ENCODE measurements at places on chromosomes 16 and 17.
A peak's percentile ranks its signal among the peaks of the same experiment; 100 is the strongest.

- DNase-seq = no peak
Observed at GRCh38 chr17:40520991-40521453, 19.6 kb upstream of the TNS4 start.

DNA sequence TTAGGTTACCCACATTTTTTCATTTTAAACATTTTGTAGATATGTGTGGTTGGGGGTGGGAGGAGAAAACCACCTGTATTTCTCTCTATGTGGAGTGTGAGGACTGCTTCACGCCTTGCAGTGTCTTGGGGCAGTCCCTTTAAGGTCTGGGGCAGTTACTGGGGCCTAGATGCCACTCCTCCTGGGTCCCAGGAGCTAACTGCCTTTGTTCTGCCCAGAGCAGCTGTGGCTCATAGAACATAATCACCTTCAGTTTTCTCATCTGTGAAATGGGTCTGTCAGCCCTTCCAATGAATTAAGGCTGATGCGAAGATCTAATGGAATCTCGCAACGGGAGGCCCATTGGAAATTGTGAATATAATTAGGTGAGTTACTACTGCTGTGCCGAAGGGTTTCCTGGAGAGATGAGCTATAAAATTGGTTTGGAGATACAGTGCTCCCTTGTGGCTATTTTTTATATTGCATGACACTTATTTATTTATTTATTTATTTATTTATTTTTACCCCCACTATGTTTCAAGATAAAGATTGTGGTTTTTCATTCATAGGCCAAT lies 22.9 kb downstream of the DHRS7C start:
- DNase-seq = peak; percentile 45

GRCh38 chr17:56119936-56120335 lies 33.3 kb upstream of the ANKFN1 start:
- DNase-seq = no peak

GRCh38 chr16:27722892-27723450 lies 173.0 kb downstream of the KATNIP start:
- no peak for DNase-seq

DNA sequence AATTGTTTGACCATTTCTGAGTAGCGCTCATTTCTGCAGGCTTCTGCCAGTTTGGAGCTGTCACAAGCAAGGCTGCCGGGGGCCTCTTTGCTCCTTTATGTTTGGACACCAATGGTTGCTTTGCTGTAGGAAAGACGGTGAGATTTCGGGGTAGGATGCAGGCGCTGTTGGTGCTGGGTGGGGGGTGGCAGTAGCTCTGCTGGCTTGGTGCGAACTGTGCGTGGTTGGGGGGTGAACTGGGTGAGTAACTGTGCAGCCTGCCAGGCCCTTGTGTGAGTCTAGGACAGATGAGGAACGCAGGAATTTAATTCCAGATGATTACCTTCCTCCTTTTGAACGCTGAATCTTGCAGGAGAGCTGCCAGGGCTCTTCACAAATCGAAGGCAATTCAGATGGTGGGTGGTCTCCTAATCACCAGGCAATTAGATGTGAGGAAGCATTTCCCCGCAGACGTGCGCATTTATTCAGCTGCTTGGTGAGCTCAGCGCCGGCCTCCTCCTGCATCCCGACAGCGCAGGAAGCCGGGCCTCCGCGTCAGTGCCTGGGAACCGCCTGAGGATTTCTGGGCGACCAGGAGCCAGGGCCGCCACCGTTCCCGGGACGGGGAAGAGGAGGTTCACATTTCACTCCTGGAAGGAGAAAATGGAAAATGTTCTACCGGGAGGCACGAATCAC lies 154.4 kb downstream of the FOXL1 start:
- peak; percentile 34 for DNase-seq

- no peak for DNase-seq
Observed at GRCh38 chr16:64211331-64211730, 910.5 kb downstream of the CDH11 start.

- DNase-seq = peak; percentile 52
Observed at GRCh38 chr17:46962374-46962790, 16.7 kb downstream of the RPRML start.

DNA sequence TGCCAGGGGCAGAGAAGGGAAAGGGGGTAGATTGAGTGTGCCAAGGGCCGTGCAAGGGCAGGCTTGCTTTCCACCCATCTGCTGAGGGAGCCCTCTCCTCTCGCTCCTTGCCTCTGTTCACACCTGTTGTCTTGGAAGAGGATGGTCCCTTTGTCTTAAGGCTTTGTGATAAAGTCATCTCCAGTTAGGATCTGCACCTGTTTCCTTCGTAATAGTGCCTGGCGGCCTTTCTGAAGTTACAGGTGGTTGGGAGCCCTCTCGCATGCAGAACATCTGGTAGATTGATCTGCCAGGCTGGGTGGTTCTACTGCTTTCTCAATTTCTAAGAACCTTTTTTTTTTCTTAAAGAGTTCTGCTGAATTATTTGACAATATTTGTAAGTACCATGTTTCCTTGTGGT lies 16.3 kb downstream of the UBFD1 start:
- no peak for DNase-seq

DNA sequence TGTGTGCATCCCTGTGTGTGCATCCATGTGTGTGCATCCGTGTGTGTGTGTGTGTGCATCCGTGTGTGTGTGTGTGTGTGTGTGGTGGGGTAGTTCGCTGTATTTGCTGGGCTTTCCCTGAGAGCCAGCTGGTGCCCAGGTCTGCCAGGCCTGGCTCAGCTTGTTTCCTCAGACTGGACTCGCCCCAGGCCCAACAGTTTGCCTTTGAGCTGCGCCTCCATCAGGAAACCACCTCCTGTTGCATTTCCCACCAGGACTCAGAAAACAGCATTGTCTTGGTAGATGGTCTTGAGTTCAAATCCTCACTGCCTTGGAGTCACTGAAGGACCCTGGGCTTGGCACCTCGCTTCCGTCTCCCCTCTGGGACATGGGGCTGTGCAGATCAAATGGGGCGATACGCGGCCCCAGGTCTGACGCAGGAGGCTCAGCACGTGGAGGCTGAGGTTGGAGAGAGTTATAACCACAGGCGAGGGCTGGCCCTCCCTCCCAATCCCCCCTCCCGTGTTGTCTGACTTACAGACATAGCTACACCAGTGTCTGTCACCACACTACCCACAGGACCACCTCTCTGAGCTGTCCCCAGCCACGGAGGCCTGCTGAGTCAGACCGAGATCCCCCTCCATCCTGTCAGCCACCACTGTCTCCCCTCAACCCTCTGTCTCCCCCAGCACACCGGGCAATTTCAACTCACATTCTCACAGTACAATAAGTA lies 4.7 kb downstream of the ITGAE start:
- DNase-seq = no peak

DNA sequence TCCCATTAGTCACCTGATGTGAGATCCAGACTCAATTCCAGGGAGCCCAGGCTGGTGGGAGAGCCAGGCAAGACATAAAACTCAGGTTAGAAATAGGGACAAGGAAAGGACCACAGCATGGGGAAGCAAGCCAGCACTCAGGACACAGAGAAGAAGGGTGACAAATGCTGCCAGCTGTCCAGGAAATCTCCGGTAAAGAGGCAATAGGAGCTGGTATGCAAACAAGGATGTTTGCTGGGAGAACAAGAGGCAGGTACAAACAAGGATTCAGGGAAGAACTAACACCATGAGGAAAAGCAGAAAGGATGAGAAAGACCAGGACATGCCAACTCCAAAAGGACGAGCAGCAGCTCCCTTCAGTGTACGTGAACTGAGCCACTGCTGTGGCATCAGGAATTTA lies 10.2 kb upstream of the TXNDC11 start:
- DNase-seq = no peak

DNA sequence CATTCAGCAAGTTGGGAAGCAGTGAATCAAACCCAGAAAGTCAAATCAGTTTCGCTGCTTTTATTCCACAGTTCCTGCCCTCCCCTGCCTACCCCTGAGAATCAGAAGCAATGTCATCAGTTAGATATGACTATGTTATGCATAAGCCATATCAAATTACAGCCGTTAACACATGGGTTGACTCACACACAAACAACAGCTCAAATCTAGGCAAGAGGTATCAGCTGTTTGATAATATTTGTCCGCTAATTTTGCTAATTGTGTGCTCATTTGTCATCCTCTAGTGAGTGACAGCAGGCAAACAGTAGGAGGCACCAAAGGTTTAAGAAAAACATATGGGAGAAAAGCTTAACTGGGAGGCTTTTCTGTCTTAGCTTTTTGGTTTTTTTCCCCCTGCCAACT lies 327.4 kb upstream of the CCL2 start:
- DNase-seq = no peak

DNA sequence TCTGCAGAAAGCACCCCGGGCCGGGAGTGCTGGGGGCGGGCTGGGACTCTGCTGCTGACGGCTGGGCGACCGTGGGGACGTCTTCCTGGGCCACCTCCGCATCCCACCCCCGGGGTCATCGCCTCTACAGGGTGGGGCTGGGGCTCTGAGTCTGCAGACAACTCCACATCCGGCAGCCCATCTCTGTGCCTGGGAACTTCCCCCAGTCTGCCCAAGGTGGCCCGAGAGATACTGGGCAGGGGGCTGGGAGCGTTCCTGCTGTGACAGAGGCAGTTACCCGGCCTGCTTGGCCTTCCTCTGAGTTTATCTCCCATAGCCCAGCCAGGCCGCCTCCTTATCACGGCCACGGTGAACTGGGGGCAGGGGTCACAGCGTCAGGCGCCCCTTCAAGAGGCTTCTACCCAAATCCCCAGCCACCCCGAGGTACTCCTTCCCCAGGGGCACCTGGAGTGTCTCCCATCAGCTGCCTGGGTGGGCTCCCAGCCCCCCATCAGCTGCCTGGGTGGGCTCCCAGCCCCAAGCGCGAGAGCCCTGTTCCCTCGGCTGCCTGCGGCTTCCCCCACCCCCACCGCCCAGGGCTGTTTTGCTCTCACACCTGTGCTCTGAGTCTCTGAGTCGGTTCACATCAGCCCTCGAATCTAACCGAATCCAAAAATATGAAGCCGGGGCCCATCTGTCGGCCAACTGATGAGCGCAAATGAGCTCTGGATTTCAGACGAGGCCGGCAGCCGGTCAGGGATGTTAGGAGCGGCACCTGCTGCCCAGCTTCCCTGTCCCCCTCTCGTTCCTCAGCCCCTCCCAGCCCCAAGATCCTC lies 15.6 kb upstream of the CBFA2T3 start:
- DNase-seq = no peak

- DNase-seq = peak; percentile 35
Observed at GRCh38 chr17:77420095-77420803, 279.5 kb downstream of the SEC14L1 start.

GRCh38 chr17:40539711-40540411 lies 25.4 kb downstream of the CCR7 start:
- DNase-seq = no peak

Measured in cardiac fibroblast (primary cell).